Melanocyte of skin (primary cell): ENCODE measurements at places on chromosomes 16 and 17. TPM values are rescaled to one million over a fixed set of nuclear protein-coding genes. Genes with fewer than 3 reads are reported as not detected.

NOD2 gene
- total RNA-seq: 1.00 and 1.5 TPM in 2 replicates

KRT40 gene
- not detected in 2 replicates for total RNA-seq

CLEC19A gene
- not detected in 2 replicates for total RNA-seq

SLC12A4 gene
- total RNA-seq: 23.8 and 25.3 TPM in 2 replicates

KRTAP2-1 gene
- total RNA-seq: not detected in 2 replicates
